Stimulated activated CD8-positive, alpha-beta memory T cell treated with anti-CD3 and anti-CD28 coated beads, Interleukin-4, amount 100 ng/mL, for 48 hours (primary cell): ENCODE measurements at places on chromosomes 6 and 20.

DNA sequence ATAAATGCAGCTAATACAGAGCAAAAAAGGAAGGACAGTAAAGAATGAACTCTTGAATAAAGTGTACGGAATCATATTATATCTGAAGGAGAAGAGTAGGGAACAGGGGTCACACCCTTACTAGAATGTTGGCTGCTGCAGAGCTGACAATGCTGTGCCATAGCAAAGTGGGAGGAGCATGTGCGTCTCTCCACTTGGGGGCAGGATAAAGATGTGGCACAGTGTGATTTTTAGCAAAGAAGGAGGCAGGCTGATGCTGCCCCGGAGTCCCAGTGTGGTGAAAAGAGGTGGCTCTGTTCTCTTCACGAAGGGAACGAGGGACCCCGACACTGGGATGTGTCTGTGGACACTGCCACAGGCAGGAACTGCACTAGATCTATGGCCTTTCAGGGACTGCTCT lies 67.5 kb downstream of the INSM1 start:
- no peak for DNase-seq

DNA sequence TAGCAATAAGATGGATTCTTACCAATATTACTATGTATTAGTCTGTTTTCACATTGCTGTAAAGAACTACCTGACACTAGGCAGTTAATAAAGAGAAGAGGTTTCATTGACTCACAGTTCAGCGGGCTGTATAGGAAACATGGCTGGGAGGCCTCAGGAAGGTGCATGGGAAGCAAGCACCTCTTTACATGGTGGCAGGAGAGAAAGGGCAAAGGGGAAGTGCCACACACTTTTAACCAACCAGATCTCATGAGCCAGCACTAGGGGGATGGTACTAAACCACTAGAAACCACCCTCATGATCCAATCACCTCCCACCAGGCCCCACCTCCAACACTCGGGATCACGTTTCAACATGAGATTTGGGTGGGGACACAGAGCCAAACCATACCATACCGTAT lies 40.7 kb upstream of the CCDC167 start:
- DNase-seq: no peak

DNA sequence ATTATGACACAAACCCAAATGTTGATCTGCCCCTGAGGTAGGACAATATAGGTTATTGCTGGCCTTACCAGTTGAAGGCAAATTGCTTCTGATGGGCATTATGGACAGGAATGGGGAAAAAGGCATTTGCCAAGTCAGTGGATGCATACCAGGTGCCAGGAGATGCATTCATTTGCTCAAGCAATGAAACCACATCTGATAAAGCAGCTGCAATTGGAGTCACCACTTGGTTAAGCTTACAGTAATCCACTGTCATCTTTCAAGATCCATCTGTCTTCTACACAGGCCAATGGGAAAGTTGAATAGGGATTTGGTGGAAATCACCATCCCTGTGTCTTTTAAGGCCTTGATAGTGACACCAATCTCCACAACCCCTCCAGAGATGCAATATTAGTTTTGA lies 648.6 kb downstream of the COL12A1 start:
- no peak for DNase-seq

DNA sequence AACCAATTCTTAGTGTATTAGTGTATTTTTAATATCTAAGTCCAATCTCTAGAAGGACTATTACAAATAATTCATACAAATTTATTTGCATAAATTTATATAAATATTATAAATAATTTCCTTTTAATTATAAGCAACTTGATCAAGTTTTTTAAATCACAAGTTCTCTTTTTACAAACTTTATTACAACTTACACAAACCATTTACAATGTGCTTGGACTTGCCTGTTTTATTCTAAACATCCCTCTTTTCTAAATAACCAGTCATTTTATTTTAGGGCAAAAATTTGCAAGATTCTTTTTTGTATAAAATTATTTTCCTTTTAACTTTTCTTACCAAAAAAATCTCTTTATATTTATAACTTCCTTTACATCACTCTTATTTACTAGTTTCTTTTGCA lies 83.5 kb upstream of the SYNCRIP start:
- DNase-seq: no peak
